ENCODE measurements at places on chromosomes 4 and X.

DNA sequence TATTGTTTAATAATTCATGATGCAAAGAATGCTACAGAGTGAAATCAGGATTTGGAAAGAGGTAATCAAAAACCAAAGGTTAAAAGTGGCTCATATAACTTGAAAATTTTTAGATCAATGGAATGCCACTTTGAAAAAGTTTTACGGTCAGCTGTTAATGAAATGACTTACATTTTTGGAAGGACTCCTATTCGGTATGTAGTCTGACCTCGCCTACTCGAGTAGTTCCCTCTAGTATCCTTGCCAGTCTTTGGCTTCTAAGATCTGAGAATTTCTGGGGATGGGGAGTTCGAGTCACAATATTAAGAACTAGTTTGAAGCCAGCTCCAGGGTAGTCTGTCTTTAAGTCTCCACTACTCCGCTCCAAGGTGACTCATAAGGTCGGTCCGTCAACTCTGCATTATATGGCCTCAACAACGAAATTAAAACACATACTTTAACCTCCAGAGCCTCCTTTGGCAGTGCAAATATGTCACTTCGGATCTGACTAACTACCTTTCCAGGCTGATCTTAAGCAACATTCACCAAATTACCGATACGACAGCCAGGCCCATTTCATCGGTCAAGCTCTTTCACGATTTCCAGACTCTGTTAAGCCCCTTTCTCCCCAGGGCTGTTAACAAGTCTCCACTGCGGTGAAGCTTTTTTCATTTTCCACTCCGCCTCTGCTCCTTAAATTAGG is 733 bp upstream of the NAA15 start:
- DNase-seq, result no peak

GRCh38 chr4:73575660-73576059 is 44.6 kb downstream of the RASSF6 start:
- no peak for DNase-seq

DNA sequence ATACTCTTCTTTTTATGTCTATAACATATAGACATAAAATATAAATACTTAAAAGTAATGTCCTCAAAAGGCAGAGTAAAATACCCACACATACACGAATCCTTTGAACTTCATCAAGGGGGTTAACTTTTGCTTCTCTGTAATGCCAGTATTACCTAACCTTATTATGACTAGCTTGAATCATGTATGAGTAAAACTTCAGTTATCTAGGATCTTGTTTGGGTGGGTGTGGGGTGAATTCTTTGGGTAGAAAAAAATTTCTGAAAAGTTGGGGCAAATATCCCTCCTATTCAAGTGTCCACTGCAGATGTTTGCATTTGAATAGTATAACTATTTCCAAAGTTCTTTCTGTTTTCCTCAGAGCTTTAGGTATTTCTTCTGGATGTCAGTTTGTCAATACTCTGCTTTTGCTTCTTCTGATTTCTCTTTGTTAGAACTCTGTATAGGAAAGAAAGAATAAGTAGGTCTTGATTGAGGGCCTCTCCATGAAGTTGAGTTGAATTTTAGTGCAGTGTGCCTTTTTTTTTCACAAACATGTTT is 173.8 kb downstream of the ADGRL3 start:
- no peak for DNase-seq

GRCh38 chrX:118595501-118596042 is 100.0 kb downstream of the DOCK11 start:
- DNase-seq, result no peak

GRCh38 chr4:16496501-16496900 is 270.2 kb upstream of the TAPT1 start:
- peak; percentile 37 for DNase-seq

- no peak for DNase-seq
Observed at GRCh38 chr4:85772470-85772869, 297.5 kb downstream of the ARHGAP24 start.

DNA sequence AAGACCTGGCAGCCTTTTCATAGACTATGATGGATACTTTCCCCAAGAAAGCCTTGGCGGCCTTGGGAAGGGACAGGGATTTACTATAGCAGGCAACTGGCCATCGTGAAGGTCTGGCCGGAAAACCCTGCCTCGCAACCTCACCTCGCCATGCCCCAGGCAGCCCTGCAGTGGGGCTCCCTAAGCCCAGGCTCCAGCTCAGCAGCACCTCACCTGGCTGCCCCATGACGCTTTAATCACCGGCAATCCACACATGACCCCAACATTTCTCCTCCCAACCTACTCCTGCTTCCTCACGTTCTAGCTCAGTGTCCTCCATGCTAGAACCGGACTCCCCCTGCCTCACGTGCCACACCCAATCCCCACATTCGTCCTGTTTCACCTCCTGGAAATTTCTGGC is 82.4 kb downstream of the NSUN7 start:
- no peak for DNase-seq

GRCh38 chr4:183504930-183505610 is at the start of gene ING2:
ING2 (plus strand) TSS chr4:183505058; CDS start chr4:183505196, 138 bp downstream.
- no peak for DNase-seq

DNA sequence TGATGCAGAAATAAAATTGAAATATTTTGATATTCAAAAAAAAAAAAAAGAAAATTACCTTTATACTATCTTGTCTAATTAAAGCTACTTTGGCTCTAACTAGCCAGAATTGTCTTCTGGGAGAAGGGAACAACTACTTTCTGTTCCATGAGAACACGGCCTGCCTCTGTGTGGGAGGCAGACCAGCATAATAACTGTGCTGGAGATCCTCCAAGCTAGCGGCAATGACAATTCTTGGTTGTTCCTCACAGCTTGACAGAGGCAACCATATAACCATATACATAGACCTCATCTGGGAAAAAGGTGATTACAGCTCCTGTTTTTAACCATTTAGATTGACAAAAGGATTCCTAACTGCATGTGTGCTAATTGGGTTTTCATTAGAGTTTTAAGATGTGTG is 95.7 kb downstream of the RBMX2 start:
- DNase-seq, result peak; percentile 51

All from dorsolateral prefrontal cortex (tissue), 122 donors.